AG10803 (cell line): ENCODE measurements at places on chromosomes 11 and 22.

GRCh38 chr11:34225091-34225490, 119.7 kb downstream of the NAT10 start:
- DNase-seq: no peak

GRCh38 chr11:74037309-74037708, 28.4 kb upstream of the UCP3 start:
- DNase-seq: peak; percentile 6

DNA sequence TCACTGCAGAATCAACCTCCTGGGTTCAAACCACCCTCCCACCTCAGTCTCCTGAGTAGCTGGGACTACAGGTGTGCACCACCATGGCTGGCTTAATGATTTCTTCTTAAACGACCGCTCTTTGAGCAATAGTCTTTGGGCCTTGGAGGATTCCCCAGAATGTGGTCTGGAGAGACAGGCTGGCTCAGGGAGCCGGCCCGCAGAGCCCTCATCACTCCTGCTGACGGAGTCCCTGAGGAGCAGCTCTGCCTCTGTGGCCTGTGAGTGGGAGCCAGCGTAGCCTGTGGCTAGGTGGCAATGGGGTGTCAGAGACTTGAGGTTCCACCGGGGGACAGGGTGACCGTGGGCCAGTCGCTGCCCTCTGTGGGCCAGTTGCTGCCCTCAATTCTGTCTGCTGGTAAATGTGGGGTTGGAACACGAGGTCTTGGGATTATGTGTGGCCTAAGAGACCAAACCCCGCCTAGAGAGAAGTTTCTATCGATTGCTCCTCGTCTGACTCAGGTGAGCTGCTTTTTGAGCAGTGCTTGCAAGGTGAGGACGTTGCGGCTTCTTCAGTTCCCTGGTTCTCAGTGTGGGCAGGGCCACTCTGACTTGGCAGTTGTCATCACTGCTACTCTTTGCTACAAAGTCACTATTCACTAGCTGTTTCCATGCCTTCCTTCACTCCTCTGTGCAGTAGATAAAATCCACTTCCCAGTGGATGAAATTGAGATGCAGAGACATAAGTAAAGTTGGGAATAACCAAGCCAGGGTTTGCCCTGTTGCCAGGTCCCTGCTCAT, 124.8 kb upstream of the NECTIN1 start:
- no peak for DNase-seq

- DNase-seq: no peak
Measured at GRCh38 chr11:122717264-122717867, 61.8 kb downstream of the UBASH3B start.

DNA sequence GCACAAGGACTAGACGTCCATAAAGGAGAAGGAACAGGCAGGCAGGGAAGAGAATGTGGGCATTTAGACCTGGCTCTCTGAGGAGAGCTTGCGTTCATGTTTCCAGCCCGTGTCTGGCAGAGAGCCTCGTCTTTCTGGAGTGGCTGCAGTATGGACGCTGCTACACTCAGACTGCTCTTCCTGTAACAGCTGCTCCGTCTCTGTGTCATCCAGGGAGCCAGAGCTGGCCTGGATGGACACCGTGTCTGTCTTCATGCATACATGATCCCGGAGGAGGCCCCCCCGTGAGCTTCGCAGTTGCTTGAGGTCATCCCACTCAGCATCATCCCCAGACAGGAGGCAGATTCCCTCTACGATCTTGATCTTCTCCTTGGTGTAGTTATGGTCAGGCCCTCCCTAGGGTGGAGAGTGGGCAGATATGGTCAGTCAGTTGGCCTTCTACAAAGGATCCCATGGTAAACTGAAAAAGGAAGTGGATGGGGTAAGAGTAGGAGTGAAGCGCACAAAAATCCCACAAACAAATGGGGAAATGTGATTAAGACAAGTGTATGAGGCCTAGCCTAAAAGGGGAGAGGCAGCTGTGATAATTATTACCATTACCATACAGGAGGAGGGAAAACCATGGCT, 13.0 kb upstream of the CKAP5 start:
- no peak for DNase-seq

- DNase-seq: no peak
Measured at GRCh38 chr11:96152623-96153022, 190.4 kb downstream of the MAML2 start.

DNA sequence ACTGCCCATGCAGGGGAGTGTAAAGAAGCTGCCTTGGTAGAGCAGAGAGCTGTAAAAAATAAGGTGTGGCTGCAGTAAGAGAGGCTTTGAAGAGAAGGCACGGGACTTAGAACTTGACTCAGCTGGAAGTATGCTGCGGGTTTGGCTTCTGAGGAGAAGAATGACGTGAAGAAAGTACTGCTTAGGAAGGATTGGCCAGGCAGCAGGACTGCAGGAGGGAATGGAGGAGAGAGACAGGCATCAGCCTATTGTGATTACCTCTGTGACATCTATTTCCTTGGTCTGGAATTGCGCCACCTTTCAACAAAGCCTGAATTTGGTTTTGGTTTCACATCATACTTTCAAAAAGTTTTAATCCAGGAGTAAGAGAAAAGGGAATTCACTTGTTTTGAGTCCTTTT, 22.5 kb downstream of the PRRG4 start:
- DNase-seq: peak; percentile 59
